Activated T-cell treated with anti-CD3 and anti-CD28 coated beads for 4 hours (primary cell): ENCODE measurements at places on chromosomes 16 and 17.
A peak's percentile ranks its signal among the peaks of the same experiment; 100 is the strongest.

DNA sequence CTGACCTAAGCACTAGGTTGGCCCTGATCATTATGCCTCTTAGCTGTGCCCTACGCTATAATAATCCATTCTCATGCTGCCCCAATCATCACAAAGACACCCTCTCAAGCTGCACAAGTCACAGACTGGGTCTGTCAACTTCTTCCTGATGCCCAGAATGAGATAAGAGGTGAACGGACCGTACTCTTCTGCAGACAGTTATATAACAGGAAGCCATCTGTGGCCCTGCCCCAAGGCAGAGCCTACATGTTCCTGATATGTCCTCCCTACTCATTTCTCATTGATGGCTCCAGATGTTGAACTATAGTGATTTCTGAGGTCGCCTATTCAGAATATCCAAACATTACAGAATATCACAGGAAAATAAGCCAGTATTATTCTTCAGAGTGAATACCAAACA lies 471.6 kb upstream of the ERCC4 start:
- DNase-seq: no peak

GRCh38 chr17:40329839-40330794 lies 21.1 kb downstream of the RARA start:
- no peak for DNase-seq

- no peak for DNase-seq
Observed at GRCh38 chr17:17551361-17551760, 40.1 kb downstream of the PEMT start.

GRCh38 chr17:76710863-76711611 lies at the start of gene MXRA7:
MXRA7 (minus strand) TSS chr17:76710965; CDS start chr17:76710946, 19 bp downstream.
- peak; percentile 38 for DNase-seq

DNA sequence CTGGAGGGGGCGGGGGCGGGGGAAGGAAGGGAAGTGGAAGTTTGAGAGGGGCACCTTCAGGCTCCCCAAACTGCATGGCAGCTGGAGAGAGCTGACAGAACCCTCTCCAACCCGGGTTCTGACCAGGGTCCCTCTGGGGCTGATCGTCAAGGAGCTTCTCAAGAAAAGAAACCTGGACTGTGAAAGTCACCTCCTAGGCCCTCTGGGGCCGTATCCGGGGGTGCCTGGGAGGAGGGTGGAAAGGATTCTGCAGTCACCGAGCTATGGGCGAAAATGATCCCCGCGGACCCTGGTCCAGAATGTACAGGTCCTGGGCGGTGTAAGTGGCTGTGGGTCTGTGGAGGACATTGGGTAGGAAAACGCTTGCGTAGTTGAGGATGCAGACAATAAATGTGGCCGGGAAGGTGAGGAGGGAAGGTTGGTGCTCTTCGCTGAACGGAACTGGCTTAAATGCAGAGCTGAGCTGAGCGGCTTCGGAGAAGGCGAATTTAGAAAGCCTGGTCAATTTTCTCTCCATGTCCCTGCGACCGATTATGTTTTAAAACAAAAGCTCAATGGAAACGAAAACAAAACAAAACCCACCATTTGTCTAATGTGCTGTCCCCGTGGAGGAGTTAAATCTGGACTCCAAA lies 3.6 kb upstream of the LHX1 start:
- DNase-seq: no peak

DNA sequence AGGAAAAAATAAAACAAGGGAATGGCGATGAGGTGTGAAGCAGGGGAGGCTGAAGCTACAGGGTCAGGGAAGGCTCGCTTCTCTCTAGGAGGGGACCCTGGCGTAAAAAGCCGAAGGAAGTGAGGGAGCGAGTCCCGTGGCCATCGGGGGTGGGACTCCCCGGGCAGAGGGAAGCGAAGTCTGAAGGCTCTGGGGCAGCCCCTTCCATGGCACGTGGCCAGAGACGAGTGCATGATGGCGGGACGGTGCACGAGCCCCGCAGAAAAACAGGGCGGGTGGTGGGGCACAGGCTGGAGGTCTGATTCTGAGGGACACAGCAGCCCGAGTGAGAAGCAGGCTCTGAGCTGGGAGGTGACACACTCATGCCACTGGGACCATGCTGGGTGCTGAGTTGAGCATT lies 21.1 kb upstream of the NCBP3 start:
- DNase-seq: no peak

DNA sequence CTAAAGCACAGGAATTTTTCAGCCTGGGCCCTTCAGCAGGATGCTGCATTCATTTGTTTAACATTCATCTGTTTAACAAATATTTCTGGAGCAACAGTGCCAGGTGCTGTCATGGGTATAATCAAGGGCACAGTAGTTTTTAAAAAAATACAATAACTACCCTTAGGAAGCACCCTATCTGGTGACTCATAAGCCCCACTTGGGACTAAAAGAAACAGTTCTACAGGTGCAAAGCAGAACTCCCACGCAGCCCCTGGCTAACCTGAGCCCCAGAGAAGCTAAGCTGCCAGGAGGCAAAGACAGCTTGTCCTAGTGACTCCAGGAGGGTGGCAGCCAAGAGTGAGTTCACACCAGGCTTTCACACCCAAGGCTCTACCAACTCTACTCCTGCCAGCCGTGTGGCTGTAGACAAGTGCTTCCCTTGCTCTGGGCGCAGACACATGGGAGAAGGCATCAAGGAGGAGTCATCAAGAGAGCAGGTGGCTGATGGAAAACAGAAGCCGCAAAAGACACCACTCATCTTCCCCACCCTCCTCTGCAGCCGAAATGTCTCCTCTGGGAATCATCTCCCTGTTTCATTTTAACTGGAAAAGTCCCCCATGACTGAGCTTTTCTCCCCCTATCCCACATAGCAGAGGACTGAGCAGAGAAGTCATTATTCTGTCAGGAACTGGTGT lies 14.4 kb downstream of the CUEDC1 start:
- no peak for DNase-seq

DNA sequence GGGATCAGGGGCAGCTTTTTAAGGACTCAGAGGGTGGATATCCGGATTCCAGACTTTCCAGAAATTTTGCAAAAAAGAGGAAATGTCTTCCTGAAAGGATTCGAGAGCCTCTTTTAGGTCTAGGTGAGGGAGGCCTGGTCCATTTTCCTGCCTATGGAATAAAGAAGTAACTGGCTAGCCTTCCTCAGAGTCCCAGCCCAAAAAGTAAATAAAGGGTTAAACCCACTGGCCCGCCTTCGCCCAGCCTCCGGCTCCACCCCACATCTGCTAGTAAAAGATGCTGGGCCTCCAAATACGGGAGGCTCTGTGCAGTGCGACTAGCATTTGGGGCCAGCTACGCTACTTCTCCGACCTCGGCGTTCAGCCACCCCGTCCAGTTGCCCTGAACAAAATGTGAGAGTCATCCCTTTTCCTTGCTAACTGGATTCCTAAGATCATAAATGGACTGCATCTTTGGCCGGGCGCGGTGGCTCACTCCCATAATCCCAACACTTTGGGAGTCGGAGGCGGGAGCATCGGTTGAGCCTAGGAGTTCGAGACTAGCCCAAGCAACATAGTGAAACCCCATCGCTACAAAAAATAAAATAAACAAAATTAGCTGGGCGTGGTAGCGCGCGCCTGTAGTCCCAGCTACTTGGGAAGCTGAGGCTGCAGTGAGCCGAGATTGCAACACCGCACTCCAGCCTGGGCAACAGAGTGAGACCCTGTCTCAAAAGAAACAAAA lies 824 bp upstream of the MPP2 start:
- DNase-seq: peak; percentile 36
